ENCODE measurements at places on chromosomes 2 and 18.

- no peak for DNase-seq
Observed at GRCh38 chr2:100757621-100758394, 62.1 kb upstream of the NPAS2 start.

DNA sequence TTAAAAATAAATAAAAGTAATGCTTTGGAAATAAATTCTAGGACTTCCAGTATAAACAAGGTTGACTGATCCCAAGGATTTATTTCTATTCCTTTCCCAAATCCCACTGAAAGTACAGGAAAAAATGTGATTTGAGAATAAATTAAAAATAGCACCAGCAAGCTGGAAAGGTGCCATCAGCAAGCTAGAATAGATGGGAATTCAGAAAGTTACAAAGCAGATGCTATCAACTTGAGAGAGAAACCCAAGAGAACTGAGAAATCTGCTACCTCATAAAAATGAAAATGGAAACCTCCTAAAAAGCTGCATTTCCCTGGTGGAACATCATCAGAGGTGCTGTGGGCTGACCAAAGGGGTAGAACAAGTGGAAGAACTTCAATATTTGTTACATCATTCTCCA lies 148.6 kb upstream of the KCNJ3 start:
- DNase-seq = no peak

GRCh38 chr18:49853436-49853835 lies 40.1 kb upstream of the ACAA2 start:
- no peak for DNase-seq

DNA sequence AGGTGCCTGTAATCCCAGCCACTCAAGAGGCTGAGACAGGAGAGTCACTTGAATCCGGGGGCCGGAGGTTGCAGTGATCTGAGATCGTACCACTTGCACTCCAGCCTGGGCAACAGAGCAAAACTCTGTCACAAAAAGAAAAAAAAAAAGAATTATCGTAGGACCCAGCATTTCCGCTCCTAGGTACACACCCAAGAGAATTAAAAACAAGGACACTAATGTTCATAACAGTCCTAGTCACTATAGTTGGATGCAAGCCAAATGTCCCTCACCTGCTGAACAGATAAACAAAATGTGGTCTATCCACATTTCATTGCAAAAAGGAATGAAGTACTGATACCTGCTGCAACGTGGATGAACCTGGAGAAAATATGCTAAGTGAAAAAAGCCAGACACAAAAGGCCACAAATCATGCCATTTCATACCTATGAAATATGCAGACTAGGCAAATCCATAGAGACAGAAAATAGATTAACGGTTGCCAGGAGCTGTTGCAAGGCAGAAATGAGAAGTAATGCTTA lies 21.2 kb downstream of the ADRA2B start:
- no peak for DNase-seq

DNA sequence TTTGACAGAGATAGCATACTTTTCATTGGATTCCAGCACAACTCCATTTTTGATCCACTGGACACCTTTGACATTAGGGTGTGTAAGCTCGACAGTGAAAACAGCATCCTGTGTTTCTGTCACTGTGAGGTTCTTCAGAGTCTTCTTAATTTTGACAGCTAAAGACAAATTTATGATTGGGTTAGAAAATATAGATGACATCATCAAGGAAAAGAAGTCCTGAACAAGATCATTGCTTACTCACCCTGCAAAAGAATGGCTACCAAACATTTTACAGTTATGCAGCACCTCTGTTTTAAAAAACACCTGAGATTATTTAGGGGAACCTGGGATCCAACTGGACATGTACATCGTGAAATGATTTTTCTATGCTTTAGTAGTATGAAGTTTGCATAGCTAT lies 36.7 kb downstream of the TTN start:
- DNase-seq = no peak

GRCh38 chr18:7927119-7927518 lies 360.0 kb downstream of the PTPRM start:
- no peak for DNase-seq

DNA sequence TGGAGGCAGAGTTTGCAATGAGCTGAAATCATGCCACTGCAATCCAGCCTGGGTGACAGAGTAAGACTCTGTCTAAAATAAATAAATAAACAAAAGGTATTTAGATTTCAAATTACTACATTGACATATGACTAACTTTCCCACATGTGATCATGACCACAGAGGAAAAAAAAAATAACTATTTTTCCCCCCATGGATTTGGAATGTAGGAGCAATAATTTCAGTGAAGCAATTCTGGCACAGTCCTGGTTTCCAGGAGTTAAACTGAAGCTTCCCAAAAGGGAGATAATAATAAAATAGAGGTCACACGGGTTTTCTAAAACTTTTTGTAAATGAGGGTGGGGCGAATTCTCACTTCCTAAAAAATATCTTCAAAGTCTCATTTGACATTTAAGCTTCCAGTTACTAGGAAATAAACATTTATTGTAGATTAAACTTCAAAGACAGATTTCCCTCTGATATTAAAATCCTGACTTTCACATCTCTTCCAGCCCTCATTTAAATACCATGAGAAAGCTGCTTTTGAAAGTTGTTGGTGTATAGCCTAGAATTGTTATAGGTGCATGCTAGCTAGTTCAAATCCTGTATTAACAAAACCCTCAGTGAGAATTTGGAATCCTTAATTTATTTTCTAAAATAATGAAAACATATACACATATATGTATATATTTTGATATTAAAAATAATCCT lies 20.7 kb downstream of the SLC19A3 start:
- no peak for DNase-seq

DNA sequence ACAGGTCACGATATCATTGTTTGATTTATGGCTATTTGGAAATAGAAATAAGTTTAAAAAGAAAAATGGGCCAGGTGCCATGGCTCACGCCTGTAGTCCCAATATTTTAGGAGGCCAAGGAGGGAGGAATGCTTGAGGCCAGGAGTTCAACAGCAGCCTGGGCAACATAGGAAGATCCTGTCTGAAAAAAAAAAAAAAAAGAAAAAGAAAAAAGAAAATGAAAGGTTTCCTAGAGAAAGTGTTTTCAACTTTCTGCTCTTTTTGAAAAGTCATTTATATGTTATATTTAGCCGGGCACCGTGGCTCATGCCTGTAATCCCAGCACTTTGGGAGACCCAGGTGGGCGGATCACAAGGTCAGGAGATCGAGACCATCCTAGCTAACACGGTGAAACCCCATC lies 3.2 kb downstream of the NDUFB3 start:
- DNase-seq = no peak

GRCh38 chr18:40911582-40912254 lies 1043.3 kb upstream of the PIK3C3 start:
- no peak for DNase-seq

DNA sequence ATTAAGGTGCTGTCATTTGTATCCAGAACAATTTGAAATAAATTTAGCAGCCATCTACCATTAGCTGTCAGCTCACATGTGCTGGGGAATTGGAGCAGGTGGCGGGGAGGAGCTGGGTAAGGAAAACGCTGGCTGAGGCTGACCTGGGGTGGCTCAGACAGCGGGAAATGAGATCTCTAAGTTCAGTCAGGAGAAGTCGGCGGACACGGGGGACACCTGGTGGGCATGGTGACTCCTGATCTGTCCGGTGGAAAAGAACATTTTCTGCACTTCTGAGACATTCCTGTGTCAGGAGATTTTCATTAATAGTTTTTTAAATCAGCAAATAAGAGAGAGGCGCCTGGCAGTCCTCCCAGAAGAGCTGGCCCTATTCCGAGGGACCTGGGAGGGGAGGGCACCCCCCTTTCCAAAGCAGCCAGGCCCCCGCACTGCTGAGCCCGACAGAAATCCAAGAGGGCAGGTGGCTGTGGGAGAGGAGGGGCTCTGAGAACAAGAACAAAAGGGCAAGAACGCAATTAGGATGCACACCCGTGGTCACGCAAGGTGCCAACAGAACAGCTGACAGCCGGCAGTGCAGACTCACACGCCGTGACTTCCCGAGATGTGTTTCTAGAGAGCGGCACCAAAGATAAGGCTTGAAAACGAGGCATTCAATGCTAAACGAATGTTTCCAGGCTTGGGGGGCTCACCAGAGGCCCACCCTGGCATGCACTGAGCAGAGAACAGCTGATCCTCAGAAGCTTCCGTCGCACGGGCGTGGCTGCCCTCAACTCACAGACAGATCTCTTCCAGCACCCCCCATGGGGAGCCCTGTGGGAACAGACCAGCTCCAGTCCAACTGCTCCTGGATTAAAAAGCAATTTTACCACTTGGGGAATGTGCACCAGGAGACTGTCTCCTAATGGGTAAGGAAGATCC lies 26.4 kb downstream of the SLC66A2 start:
- no peak for DNase-seq

GRCh38 chr2:238225911-238226697 lies 13.7 kb downstream of the HES6 start:
- no peak for DNase-seq

GRCh38 chr18:10838553-10838952 lies 310.8 kb downstream of the PIEZO2 start:
- DNase-seq = no peak

GRCh38 chr2:127612111-127612822 lies 33.7 kb upstream of the GPR17 start:
- DNase-seq = no peak

- DNase-seq = no peak
Observed at GRCh38 chr2:105883911-105884694, 139.4 kb downstream of the NCK2 start.

DNA sequence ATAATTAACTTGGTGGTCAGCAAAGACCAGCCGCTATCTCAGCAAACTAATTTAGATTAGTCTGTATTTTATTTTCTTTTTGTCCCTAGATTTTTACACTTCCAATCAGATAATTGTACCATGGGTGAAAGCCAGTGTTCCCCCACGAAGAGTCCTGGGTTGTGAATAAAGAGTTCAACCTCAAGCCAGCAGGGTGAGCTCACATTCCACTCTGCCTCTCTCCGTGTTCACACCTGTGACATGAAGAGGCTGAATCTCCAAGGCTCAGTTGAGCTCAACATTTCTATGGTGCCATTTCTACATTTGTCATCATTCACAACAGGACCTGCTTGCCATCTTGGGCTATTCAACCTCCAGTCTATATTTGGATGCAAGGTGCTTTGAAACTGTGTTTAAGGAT lies 771.5 kb downstream of the GALR1 start:
- no peak for DNase-seq

- DNase-seq = no peak
Observed at GRCh38 chr2:102235491-102235890, 48.7 kb downstream of the IL1RL2 start.

DNA sequence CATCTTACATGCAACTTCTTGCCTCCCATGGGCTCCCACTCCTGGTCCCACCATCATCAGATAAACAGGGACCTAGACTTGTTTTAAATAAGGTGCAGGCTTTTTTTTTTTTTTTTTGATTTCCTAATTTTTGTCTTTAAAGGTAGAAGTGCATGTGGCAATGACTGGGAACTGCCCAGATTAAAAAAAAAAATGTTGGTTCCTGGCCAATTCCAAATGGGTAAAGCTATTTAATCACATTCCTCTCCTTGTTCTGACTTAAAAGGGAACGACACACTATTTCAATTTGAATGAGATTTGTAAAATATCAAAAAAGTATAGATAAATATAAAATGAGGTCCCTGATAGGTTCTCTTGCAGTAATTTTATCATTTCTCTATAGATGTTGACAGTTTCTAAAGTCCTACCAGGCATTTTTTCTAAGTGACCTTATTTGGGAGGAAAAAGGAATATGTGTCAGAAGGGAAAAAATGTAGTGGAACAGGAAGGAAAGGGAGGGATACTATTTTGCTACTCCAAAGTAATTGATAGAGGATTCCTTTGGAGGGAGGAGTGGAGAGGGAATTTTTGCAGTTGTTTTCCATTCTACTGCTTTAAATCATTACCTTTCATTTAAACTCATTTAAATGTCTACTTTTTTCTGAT lies 43.3 kb downstream of the DDX1 start:
- no peak for DNase-seq

DNA sequence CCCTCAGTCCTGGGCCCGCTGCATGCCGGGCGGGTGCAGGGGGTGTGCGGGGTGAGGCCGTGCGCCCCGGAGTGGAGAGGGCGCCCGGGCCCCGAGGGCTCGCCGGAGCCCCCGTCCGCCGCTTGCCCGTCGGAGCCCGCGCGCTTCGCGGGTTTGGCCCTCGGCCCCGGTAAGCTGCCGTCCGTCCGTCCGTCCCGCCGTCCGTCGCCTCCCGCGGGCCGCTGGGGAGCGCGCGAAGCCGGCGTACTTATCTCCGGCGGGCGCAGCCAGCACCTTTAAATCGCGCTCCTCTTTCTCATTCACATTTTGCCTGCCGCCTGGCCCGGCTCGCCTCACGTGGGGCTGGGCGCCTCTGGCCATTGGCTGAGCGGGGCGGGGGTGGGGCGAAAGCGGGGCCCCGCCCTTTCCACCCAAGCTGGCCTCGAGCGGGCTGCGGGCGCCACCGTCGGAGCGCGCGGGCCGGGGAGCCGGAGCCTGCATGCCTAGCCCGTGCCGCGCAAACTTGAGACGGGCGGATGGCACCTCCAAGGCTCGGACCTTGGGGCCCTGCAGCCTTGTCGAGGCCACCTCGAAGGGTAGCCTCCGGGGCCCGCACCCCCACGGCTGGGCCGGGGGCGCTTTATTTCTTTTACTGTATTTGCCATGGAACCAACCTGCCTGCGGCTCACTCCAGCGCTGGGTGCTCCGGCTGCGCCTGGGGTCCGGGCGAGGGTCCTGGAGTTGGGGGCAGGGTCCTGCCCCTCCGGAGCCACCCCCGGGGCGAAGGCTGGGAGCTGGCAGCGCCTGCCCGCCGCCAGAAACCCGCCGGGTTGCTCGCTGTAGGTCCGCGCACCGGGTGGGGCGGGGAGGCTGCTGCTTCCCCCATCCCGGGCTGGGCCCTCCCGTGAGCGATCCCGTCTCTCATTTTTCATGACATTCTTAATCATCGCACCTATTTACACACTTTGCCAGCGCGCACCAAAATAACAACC lies at the start of gene GBX2:
Gene GBX2, minus strand, starts transcription at position 277 of the 971 bp plus-strand sequence. CDS start 415 bp downstream, outside the sequence.
- DNase-seq = no peak

DNA sequence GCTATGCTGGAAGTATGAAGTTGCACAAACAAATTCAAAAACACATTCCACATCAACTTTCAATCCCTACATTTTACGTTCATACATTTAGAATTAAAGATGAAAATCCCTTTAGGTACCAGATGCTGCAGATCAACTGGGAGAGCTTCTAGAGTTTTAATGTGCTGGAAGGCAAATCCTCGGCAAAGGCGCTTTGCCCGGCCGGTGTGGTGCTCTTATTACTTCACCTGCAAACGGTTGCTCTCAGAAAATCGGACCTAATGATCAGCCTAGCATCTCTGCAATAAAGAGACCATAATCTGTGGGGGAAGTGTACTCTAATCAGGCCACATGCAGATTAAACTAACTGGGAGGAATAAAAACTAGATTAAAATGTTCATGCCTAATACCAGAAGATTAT lies 513.8 kb downstream of the ZEB2 start:
- DNase-seq = no peak

GRCh38 chr2:230471074-230471473 lies 55.1 kb downstream of the SP100 start:
- DNase-seq = no peak

GRCh38 chr2:85111819-85112281 lies 21.3 kb upstream of the TCF7L1 start:
- DNase-seq = no peak

GRCh38 chr2:69026026-69026425 lies 13.0 kb downstream of the ANTXR1 start:
- no peak for DNase-seq

- DNase-seq = no peak
Observed at GRCh38 chr18:14026199-14026598, 106.0 kb downstream of the ZNF519 start.

All from cortex of kidney (tissue), 1 donor.